ENCODE measurements at places on chromosomes 3 and 15.

- DNase-seq = peak; percentile 70
Observed at GRCh38 chr3:52372822-52373504, 56.8 kb downstream of the DNAH1 start.

DNA sequence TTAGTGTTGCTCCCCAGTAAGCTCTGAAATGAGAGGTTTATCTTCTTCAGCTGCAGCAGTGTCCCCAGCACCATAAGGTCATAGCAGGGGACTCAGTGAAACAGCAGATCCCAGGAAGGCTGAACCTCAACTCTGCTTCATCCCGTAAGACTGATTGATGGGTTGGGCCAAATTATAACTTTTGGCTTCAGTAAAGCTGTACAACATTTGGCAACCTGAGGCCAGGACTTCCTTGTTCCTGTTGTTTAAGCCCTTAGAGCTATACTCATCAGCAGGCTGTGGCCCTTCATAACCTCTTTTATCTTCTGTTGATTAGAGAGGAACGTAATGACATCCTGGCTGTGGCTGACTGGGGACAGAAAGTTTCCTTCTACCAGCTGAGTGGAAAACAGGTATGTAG lies 29.0 kb downstream of the IFT122 start:
- DNase-seq = no peak

DNA sequence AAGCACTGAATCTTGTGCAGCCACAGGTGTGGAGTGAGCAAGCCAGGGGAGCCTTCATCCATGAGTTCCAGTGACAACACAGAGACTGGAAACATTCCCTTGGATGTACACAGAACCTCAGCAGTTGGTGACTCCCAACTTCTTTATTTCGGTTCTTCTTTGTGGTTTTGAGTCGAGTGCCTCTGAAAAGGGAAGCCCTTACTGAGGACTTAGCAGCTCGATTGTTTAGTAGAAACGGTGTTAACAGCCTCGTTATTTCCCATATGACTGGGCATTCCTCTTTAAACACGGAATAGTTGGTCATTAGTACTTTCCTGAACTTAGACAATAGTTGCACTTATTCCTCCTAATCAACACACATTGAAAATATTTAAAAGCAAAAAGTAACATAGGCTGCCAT lies 7.7 kb downstream of the SLCO3A1 start:
- DNase-seq = no peak

GRCh38 chr3:109784285-109784684 lies 446.9 kb upstream of the DPPA4 start:
- DNase-seq = no peak

DNA sequence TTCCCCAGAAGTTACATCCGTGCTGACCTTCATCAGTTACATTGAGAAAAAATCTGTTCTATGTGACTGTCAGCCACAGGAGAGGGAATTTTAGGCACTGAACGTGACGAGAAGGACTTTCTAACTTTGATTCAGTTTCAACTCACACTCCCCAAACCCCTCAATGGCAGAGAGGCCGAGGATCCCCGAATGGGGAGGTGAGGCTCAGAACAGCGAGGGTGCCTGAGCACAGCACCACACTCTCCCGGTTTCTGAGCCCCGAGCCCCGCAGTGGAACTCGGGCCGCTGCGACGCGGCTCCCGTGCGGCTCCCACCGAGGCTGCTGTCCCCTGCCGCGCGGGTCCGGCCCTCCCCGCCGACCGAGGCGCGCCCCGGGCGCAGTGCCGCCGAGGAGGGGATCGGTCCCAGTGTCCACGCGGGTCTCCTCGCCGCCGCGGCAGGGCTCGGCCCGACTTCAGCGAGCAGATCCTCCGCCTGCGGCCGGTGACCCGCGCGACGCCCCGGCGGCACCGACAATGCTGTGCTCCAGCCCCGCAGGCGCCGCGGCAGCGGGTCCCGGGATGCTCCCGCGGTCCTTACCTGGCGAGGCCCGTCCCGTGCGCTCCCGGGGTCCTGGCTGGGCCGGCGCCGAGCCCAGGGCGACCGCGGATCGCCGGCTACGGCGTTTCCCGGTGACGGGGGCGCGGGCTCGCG lies 439 bp downstream of the CTXND1 start:
- DNase-seq = peak; percentile 69

DNA sequence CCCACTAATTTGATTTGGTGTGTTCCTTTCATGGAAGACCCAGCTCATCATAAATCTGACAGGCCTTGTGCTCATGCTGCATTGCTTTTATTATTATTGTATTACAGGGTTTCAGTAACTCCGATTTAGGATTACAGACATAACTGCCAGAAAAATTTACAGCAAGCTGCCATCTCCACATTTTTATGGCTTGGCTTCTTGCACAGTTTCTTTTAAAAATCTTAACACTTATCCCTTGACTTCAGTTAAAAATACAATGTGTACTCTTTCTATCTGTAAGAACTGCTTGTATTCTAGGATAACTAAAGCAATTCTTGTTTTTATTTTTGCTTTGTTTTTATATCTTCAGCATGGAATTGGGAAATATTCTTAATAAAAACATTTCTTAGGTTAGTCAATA lies 612.2 kb downstream of the DIPK2A start:
- DNase-seq = no peak

DNA sequence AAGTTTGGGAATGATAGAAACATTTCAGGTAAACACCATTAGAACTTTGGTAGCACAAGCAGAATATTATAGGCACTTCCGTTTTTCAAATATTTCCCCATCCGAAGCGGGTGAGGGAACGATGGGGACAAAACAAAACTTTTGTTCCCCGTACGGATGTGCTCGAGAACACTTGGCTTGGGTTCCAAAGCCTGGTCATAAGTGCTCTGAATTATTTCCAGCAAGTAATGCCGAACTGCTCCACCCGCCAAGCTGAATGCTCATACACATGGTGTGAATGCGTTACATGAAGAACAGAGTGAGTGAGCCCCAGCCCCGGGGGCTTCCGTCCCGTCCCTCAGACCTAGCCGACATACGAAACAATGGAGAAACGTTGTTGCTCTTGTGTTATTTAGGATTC lies 438.2 kb upstream of the ARRDC4 start:
- DNase-seq = no peak

GRCh38 chr15:61327019-61327631 lies 98.0 kb upstream of the RORA start:
- no peak for DNase-seq

- DNase-seq = no peak
Observed at GRCh38 chr3:78900880-78901279, 866.9 kb downstream of the ROBO1 start.

DNA sequence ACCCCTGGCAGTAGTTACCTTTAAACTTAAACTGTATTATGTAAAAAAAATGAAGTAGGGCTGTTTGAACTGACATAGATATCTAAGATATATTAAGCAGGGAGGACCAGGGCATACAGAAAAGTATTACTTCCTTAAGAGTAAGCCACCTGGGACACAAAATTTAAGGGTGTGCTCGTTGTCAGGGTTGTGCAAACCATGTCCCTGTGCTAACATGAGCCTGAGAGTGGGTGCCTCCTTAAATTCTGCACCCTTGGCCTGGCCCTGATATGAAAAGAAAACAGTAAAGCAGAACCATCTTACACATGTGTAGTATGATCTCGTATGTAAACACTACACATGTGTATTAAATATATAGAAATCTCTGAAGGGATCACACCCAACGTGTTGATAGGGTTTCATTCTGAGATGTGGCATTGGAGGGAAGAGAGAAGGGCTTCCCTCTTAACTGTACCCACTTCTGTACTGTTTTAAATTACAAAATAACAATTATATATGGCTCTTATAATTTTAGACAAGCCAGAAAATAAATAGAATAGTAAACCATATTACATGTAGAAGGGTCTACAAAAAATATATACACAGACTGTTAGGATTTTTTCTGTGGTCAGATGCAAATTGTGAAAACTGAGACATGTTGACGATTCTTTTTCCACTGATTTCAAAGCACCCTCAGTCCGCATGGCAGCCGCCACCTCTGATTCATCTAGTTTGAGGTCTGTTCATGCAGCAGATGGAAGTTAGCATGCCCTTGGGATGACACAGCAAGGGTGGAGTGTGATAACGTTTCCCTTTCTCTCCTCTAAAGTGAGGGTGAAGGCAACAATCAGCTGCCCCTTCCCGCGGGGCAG lies 400.8 kb upstream of the PROK2 start:
- no peak for DNase-seq

GRCh38 chr15:48748535-48748934 lies 62.3 kb downstream of the CEP152 start:
- no peak for DNase-seq

DNA sequence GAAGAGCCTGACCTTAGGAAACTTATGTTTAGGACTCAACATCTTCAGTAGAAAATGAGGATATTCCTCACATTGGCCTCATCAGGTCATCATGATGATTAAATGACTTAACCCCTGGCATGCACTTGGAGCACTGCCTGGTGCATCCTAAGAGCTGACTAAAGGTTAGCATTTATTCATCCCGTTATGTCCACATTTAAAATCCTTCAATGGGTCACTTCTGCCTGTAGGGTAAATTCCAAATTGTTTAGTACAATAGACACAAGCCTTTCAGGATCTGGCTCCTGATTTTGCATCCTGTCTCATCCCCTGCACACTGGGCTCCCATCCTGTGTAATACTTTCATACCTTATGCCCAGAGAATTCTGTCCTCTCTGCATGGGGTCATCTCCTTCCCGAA lies 195.2 kb upstream of the MCTP2 start:
- DNase-seq = no peak

- no peak for DNase-seq
Observed at GRCh38 chr3:98613616-98614015, 20.2 kb upstream of the CPOX start.

GRCh38 chr3:103134023-103134724 lies 699.4 kb downstream of the ZPLD1 start:
- no peak for DNase-seq

- no peak for DNase-seq
Observed at GRCh38 chr3:72155391-72156064, 370.6 kb upstream of the PROK2 start.

DNA sequence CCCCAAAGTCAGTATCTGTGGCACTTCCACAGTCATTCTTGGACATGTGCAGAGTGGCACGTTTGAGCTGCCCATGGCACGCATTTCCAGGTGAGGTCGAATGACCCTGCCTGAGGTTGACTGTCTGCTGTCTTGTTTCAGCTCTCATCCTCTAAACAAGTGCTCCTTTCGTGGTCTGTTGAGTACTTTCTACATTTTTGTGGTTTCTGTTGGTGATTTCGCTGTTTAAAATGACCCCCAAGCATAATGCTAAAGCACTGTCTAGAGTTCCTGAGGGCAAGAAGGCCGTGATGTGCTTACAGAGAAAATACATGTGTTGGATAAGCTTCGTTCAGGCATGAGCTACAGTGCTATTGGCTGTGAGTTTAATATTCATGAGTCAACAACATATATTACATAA lies 40.0 kb upstream of the SAMMSON start:
- DNase-seq = no peak

DNA sequence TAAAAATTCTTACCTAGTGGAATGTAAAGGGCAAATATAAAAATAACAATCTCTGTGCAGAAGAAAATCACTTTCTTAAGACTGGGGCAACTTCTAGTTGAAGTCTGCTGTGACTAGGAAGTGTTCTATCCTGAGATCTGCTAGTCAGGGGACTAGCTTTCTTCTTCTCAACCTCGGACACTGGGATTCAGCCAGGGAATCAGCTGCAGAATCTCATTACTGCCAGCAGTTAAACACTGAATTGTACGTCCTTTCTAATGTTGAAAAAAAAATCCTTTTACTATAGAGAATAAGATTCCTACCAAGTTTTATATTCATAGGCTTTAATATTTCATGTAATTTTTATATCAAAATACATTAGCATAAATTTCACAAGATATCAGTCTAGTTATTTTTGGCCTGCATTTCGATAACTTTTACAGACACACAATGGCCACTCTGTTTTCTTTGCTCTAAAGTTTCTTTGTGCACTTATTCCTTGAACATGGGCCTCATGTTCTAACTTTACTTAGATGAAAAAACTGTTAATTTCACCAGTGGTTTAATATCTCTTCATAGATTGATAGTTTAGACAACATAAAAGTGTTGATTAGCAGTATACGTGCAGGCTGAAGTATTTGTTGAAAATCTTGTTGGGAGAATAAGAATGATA lies 2.6 kb upstream of the NEO1 start:
- DNase-seq = no peak

DNA sequence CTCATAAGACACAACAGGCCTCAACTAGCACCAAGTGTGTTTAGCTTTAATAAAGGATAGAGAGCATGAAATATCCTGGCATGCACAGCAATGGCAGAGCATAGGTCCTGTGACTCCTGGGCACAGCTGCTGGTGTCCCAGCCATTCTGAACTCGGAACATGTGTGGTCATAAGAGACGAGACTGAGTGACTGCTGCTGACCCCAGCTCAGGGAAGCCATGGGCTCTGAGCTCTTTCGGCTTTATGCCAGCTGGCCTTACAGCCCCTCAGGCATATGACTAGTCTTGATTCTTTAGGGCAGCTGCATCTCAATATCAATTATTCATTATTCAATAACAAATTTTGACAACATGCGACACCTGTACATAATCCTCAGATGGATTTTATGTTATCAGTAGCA lies 62.4 kb upstream of the TOPAZ1 start:
- DNase-seq = no peak

- DNase-seq = no peak
Observed at GRCh38 chr3:107973152-107973551, 117.7 kb downstream of the CD47 start.

DNA sequence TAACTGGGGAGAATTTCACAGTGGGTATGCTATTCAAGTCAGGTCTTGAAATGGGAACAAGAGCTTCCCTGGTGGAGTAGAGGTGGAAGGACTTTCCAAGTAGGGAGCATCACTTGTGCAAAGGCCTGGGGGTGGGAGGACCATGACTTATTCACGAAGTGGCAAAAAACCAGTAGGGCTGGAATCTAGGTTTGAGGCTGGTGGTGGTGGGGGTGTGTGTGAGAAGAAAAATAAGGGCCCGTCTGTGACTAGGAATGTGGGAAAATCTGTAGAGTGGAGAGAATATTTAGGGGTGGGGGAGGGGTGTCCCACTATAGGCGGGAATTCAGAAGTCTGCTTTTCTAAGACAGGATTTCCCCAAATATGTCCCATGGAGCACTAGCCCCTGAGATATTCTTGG lies 271.9 kb upstream of the TBL1XR1 start:
- no peak for DNase-seq

- DNase-seq = no peak
Observed at GRCh38 chr3:46221938-46222337, 13.8 kb upstream of the CCR1 start.

GRCh38 chr3:172036541-172037215 lies 2.7 kb upstream of the FNDC3B start:
- DNase-seq = no peak
